CD8-positive, alpha-beta memory T cell (primary cell): ENCODE measurements at places on chromosomes 16 and 17. TPM values are rescaled to one million over a fixed set of nuclear protein-coding genes. Genes with fewer than 3 reads are reported as not detected.

DNA sequence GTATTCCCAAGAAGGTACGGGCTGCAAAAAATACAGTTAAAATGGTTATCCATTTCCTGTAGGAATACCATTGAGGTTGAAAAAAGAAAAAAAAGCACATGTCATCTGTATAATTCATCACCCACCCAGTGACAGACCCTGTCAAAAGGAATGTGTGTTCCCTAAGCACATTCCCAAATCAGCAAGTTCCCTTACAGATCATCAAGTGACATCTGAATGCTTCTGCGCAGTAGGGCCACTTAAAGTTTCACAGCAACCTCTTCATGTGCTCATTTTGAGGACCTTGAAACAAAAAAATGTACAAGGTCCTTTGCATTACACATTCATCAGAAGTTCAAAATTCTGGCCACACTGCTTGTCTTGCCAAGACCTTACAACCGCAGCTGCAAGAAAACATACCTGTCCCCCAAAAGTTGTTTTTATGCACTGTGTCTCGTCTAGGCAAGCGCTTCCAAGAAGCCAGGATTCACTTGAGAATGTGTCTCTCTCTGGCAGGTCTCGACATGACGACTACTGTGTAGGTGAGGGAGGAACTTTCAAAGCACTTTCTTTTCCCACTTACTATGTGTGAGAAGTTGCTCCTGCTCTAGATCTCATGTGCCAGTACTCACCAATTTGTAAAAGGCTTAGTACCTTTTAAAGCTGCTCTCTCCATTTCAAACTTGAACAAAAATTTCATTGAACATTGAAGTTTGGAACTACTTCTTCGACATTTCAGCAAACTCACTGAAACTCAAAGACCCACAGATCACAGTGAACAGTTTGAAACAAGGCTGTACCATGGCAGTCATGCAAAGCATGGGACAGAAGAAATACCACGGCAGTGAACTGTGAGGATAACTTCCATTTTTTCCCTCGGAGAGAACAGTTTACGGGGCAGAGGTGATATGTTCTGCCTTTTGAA, 4.3 kb upstream of the POLG2 start:
- no peak for DNase-seq

RND2 gene
- 0.04 TPM for total RNA-seq

- DNase-seq, result no peak
These were observed 12.2 kb downstream of the PPL start for GRCh38 chr16:4924593-4925292.

DNA sequence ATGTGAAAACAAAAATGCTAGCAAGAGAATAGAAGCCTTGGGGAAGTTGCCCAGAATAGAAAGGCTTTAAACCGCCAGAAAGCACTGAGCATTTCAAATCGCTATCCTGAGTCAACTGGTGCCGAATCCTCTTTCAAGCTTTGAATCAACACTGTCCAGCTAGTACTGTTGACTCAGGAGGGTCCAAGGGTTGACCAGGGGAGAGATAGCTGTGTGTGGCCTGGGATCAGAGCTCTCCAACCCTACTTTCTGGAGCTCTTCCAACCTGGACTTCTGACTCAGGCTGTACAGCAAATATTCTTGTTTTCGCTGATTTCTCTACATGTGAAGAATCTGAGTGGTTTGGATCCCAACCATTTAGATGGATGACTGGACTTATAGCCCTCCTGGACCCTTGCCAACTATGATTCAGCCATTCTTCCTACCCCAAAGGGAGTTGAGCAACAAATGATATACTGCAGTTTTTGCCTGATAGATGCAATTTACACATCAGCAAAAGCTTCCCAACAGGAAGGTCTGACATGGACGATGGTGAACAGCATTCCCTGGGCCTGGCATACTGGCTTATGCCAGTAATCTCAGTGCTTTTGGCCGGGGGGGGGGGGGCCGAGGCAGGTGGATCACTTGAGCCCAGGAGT, 154.0 kb upstream of the SDK2 start:
- no peak for DNase-seq

DNA sequence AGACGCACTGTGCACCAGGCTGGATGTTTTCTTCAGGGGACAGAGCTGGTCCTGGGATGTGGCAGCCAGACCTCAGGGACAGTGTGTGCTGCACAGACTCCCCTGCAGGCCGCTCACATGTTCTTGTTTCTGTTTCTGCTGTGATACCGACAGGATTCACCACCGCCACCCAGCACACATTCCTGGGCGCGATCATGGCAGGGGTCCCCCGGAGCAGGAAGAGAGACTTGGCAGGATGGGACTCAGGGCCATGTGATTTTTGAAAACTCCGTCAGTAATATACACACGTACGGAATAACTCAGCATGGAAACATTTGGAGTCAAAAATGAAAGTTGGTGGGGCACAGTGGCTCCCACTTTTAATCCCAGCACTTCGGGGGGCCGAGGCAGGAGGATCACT, 79.0 kb downstream of the HAPSTR1 start:
- DNase-seq, result no peak

DNA sequence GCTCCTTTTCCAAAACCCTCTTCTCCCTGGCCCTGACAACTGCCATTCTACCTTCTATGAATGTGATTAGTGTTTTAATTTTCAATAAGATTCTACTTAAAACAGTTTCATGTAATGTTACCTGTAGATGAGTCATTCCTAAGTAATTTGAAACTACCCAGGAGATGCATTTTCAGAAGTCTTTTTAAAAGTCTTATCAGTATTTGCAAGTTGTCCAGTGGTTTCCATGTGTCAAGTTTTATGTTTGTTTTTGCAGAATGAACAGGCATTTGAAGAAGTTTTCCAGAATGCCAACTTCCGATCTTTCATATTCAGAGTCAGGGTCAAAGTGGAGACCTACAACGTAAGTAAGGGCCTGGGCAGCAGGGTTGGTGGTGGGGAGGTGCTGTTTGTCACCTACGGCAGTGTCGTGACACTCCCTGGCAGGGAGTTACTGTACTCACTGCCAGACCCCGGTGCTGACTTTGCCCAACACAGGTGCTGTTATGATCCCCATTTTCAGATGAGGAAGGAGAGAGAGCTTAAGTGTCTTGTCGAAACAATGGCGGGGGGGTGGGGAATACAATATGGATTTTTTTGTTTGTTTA, 65.0 kb downstream of the RPA1 start:
- DNase-seq, result no peak

DNA sequence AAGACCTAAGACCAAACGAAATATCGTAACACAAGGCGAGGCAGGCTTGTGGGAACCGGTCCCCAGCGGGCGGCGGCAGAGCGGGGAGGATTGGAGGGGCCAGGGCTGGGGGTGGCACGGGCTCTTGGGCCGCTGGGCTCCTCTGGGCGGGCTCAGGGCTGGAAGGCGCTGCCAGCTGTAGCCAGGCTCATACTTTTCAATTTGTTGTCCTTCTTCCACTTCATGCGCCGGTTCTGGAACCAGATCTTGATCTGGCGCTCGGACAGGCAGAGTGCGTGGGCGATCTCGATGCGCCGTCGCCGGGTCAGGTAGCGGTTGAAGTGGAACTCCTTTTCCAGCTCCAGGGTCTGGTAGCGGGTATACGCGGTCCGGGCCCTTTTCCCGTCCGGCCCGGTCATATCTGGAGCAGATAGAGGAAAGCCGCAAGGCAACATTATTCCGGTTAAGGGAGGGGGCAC, 1.5 kb downstream of the HOXB5 start:
- DNase-seq, result no peak

GRCh38 chr16:25838724-25839186, 147.0 kb downstream of the HS3ST4 start:
- DNase-seq, result no peak

DNA sequence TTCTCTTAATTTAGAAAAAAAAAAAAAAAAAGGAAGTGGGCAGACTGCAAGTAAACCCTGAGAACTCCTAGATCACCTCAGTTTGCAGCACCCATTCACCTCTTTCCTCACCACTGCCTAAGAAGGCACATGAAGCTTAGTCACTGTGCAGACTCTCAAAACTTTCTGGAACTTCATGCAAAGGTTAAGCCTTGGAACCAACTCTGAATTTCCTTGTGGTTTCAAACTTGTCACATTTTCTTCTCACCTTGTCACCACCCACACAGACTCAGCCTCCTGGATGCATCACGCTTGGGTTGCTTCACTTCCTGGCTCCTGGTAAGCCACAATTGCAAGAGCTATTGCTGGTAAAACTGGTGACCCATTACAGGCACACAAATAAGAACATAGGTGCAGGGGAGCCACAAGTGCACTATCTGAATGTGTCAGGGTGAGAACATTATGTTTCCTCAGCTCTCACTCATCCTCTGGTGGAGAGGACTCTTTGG, 15.0 kb upstream of the CPD start:
- peak; percentile 91 for DNase-seq

KRT13 gene
- total RNA-seq, result not detected

TMEM100 gene
- total RNA-seq, result not detected

DNA sequence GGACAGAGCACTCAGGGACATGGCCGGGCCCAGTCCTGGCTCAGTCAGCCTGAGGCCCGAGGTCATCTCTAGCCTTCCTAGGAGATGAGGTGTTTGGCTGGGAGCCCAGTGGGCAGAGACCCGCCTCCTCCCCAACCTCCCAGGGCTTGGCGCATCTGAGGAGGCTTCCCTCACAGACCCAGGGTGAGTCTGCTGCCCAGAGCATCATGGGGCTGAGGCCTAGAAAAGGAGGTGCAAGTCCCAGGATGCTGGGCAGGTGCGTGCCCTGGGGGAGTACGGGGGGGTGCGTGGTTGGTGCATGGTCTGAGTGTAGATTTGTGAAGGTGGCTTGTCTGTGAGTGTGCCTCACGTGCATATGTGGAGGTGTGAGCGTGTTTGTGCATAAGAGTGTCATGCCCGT, 4.7 kb downstream of the PDE6G start:
- DNase-seq, result no peak

DNA sequence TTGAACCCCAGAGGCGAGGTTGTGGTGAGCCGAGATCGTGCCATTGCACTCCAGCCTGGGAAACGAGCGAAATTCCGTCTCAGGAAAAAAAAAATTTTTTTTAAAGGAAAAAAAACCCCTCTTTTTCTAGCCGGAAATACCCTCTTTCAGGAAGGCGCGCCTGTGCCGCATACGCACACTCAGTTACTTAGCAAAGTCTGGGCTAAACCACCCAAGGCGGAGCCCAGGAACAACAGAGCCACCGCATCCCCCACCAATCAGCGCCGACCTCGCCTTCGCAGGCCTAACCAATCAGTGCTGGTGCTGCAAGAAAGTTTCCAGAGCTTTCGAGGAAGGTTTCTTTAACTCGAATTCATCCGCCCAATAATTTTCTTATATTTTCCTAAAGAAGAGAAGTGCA, 510.4 kb downstream of the KCNJ18 start:
- DNase-seq, result no peak

DNA sequence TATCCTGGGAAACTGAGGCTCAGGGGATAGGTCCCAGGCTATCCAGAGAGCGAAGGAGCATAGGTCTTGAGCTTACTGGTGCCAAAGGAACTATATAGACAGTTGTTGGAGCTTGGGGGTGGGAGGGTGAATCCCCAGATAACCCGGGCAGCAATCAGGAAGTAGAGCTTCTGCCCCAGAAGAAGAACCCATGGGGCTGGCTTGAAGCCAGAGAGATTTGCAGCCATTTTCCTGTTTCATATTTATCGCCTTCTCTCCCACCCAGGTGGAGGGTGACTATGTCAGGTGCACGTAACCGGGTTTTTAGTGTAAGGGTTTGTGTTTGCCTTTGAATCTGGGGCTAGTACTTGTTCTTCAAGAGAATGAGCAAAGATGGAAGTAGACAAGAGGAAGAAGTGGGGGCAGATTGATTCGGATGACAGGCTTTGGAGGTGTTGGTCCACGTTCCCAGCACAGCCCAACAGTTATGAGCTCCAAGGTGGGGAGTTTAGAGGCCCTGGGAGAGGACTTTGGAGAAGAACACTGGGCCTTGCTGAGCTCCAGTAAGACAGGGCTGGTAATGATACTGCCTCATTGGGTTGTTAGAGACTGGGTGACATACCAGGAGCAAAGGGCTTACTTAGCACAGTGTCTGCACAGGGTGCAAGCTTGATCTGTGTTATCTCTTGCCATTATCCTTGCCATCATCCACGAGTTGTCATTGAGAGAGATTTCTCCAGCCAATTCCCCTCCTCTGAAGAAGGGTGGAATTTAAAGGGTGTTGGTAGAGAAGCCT, 145.6 kb downstream of the CCDC182 start:
- DNase-seq, result peak; percentile 62

LGALS3BP gene
- total RNA-seq, result 8.6 TPM

DNA sequence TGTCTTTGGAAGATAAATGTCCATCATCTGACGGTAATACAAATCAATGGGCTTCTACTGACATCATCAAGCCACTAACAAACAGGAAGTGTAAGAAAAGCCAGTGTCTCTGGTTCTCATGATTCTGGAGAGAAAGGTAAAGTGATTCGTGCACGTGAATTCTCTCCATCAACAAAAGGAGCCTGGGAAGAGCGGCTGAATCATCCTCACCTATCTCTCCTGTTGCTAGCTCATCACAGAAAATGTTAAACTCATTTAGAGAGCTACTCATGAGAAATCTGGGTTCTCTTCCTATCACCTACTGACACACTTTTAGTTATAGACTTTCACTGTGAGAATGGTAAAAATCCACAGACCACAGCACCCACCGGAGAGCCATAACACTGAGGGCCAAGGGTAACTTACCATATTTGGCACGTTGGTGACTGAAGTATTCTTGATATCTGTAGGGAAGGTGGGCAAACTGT, 70.3 kb downstream of the CREBBP start:
- DNase-seq, result no peak

- no peak for DNase-seq
These were observed 33.8 kb downstream of the MAP1LC3B start for GRCh38 chr16:87425941-87426340.

- no peak for DNase-seq
These were observed 220.0 kb downstream of the ZNF423 start for GRCh38 chr16:49635591-49636581.

DNA sequence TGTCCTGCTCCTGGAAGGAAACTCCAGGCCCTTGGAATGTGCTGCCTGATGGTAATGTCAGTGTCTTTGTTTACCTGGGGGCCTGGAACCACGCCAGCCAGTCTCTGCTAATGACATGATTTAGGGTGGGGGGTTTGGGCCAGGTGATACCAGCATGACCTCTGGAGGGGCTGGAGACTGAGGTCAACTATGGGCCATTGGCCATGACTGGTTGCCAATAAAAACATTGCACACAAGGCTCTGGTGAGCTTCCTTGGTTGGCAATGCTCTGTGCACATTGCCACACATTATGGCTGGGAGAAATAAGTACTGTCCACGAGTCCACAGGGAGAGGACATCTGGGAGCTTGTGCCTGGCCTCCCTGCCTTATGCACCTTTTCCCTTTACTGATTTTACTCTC, 52.5 kb downstream of the LITAF start:
- DNase-seq, result no peak

CAPNS2 gene
- not detected for total RNA-seq
